ENCODE measurements at places on chromosomes 12 and 14.

- peak; percentile 70 for DNase-seq
Measured at GRCh38 chr12:22282283-22282682, 52.2 kb downstream of the ST8SIA1 start.

DNA sequence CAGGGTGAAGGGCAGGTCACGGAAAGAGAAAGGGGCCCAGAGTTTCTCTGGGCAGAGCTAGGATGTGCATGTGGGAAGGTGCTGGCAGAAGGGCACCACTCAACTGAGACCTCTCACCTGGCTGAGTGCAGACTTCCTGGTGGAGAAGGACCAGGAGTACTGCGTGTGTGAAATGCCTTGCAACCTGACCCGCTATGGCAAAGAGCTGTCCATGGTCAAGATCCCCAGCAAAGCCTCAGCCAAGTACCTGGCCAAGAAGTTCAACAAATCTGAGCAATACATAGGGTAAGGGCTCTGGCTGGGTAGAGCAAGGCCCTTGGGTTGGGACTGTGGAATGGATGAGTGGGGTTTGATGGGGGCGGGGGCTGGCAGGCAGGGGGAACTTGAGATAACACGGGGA, 5.4 kb upstream of the SMARCD1 start:
- no peak for DNase-seq

GRCh38 chr12:7499636-7500035, 3.9 kb downstream of the CD163 start:
- no peak for DNase-seq

- DNase-seq = no peak
Measured at GRCh38 chr14:105387530-105387922, 10.8 kb upstream of the TEX22 start.

DNA sequence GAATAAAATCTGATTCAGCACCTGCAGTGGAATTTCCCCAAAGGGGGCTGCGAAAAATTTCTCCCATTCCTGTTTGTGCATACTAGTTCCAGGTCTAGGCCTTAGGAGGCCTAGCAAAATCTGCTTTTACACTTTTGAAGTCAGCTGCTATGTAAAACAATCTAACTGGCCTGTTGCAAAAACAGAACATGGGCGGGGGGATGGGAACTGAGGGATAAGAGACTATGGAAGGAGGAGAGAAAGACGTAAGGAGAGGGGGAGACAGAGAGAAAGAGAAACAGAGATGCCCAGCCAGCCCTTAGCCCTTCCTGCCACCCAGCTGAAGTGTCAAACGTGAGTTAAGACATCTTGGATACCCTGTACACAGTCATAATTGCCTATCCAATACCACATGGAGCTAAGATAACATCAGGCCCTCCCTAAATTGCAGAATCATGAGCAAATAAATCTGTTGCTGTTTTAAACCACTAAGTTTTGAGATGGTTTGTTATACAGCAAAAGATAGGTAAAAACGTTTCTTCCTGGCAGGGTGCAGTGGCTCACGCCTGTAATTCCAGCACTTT, 45.6 kb downstream of the SPTLC2 start:
- no peak for DNase-seq
